Osteoblast (primary cell): ENCODE measurements at places on chromosomes 13 and 19. TPM values are rescaled to one million over a fixed set of nuclear protein-coding genes. Genes with fewer than 3 reads are reported as not detected.

The NLRP4 gene
- not detected in 2 replicates for total RNA-seq

The THSD1 gene
- total RNA-seq, result 14.1 and 18.3 TPM in 2 replicates

The CEACAM8 gene
- not detected in 2 replicates for total RNA-seq

The RAB4B gene
- total RNA-seq, result 8.0 and 13.8 TPM in 2 replicates

The GEMIN7 gene
- 8.3 and 14.8 TPM in 2 replicates for total RNA-seq

The ALDH16A1 gene
- 26.4 and 32.7 TPM in 2 replicates for total RNA-seq

The ZSCAN1 gene
- 0.36 TPM in 1 of 2 replicates, not detected in the other for total RNA-seq

The ING1 gene
- 9.1 and 10.5 TPM in 2 replicates for total RNA-seq

DNA sequence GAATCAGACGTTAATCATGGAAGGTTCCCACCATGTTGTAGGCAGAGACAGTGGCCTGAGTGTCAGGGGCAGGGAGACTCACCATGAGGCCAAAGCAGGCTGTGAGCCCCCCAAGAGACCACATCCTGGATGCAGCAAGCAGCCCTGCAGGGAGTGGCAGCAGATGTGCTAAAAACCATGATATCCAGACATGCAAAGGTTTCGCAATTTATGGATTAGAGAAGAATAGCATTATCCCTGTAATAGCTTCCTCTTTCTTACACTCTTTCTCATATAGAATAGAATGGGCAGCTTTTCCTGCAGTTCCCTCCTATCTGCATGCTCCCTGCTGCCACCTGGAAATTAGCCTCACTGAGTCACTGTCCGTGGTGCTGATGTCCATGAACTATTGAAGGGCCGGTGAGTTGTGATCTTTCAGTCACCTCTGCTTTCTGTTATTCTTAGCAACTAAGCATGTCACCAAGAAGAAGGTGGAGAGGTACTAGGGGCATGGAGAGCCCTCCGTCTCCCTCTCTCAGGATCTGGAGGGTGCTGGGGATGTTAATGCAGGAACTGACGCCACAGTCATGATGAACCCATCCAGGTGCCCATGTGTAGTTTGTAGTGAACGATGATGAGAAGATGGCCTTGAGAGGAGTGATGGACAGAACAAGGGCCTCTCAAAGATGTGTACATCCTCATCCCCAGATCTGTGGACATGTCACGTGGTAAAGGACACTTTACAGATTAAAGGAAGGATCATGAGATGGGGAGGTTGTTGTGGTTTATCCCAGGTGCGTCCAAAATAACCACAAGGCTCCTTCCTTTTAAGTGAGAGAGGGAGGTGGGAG lies 9.9 kb downstream of the CEACAM4 start:
- no peak for DNase-seq

- no peak for DNase-seq
Observed at GRCh38 chr19:57719424-57719823, 8.0 kb downstream of the ZNF671 start.

GRCh38 chr13:20430296-20430695 lies 95.4 kb downstream of the CRYL1 start:
- no peak for DNase-seq

DNA sequence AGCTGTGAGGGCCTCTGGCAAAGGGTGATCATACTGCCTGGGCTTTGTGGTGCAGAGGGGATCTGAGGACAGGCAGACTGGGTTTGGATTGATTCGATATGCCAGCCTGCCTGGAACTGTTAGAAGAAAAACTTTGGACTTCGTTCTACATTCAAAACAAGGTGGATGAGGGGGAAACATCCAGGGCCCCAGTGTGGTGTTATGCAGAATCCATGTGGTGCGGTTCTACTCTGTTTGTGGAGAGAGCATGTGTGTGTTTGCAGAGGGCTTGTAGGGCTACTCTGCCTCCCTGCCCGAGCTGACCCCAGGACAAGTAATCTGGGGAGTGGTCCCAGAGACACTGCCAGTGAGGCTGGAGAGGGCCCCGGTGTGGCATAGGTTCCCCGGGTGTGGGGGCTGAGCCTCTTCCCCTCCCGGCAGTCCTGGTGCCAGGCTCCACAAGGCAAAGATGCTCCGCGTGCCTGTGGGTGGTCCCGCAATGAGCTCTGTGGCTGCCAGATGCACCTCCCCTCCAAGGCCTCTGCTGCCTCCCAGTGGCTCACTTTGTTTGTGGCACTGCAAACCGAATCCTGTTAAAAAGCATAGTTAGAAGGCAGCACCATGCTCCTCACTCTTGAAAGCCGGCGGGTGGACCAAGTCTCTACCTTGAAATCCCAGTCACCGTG lies 22.3 kb upstream of the TFDP1 start:
- peak; percentile 98 for DNase-seq

DNA sequence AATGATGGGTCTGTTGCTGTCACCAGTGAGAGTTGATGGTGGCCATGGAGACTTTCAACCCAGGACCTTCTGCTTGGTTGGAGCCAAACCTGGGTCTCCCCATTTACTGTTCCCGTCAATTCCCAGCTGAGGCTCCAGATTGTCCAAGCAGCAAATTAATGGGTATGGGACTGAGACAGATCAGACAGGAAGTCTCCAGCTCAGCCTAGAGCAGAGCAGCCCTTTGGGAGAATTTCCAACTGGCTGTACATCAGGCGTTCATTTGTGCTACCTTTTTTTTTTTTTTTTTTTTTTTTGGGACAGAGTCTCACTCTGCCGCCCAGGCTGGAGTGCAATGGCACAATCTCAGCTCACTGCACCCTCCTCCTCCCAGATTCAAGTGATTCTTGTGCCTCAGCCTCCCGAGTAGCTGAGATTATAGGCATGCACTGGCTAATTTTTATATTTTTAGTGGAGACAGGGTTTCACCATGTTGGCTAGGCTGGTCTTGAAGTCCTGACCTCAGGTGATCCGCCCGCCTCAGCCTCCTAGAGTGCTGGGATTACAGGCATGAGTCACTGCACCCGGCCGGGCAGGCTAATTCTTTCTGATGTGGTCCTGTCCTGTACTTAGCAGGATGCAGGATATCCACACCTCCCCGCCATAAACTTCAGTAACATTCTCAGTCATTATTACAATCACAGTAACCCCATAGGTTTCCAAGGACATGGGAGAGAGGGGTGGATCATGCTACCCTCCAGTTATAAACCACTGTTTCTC lies 9.3 kb downstream of the MAP3K10 start:
- no peak for DNase-seq

DNA sequence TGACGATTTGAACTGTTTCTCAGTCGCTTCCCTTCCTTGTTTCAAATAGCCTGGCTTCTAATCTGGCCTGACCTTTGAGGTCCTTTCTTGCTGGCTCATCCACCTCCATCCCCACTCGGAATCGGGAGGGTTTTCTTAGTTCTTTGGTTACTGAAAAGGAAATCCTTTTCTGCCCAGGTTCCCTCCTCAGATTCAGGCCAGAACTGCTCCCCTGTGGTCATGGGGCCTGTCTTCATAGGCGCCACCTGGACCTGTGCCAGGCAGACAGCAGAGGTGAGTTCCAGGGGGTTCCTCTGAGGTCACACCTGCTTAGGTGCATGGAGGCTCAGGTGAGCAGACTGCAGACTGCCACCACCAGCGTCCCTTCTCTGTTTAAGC lies 62.4 kb downstream of the AKAP11 start:
- peak; percentile 39 for DNase-seq

- no peak for DNase-seq
Observed at GRCh38 chr13:108268466-108269112, 929 bp upstream of the TNFSF13B start.

GRCh38 chr13:43441464-43441863 lies 345.3 kb downstream of the ENOX1 start:
- no peak for DNase-seq

DNA sequence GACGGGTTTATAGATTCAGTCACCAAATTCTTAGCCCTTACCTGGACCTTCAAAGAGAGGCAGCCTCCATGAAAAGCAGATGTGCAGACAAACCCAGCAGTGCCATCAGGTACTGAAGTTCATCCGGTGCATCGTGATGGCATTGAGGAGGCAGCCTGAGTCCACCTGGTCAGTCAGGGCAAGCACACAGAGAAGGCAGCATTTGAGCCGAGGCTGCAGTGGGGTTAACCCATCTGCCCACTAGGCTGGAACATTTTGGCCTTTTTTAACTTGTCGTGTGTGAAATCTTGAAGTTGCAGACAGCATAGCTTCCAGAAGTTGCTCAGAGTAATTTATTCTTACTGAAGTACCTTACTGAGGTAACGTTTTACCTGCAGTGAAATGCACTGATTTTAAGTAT lies 4.9 kb downstream of the LMO7 start:
- no peak for DNase-seq

DNA sequence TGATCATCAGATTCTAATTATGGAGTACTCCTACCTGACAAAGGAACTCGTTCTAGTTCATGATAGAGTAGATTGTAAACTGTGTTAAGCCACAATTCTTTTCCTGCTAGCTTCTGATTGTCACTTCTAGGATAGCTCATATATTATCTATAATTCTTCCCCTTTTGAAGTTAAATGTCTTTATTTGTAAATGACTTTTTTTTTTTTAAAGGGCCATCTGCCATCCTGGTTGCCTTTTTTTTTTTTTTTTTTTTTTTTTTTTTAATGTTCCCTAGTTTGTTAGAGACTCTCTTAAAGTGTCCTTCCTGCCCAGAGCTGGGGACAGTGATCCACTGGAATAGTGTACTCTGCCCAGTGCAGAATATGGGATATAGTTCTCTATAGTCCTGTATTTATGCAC lies 4.3 kb downstream of the CHAMP1 start:
- DNase-seq, result no peak

GRCh38 chr13:49464621-49465325 lies 20.7 kb downstream of the SETDB2 start:
- no peak for DNase-seq

DNA sequence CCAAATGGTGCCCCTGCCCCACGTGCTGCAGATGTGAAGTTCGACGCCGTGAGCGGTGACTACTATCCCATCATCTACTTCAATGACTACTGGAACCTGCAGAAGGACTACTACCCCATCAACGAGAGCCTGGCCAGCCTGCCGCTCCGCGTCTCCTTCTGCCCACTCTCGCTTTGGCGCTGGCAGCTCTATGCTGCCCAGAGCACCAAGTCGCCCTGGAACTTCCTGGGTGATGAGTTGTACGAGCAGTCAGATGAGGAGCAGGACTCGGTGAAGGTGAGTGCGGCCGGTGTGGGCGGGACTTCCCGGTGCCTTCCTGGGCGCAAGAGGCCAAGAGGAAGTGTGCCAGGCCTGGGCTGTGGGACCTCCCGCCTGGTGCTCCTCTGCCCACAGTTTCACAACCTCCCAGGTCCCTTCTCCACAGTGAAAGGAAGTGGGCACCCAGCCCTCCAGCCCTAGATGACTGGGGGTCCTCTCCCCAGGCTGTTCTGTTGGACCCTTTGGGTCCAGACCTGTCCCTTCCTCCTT lies 14.1 kb upstream of the RELB start:
- peak; percentile 62 for DNase-seq

DNA sequence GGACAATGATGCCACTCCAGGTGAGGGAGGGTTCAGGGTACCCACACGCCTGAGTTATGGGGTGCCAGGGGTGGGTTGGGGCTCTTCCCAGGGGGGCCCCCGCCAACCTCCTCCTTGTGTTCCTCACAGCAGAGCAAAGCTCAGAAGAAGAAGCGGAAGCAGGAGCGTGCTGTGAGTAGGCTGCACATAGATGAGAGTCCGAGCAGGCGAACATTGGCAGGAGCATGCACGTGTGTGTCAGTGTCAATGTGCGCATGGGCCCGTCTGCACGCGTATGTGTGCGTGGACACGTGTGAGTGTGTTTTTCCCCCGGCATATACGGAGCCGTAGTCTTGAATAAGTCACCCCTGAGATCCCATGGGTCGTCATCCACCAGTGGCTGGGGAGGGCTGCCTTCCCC lies 12.4 kb upstream of the USE1 start:
- peak; percentile 50 for DNase-seq

- DNase-seq, result no peak
Observed at GRCh38 chr19:50531171-50531612, 17.5 kb upstream of the ASPDH start.

- DNase-seq, result peak; percentile 90
Observed at GRCh38 chr19:13817615-13818371, 22.6 kb downstream of the ZSWIM4 start.

GRCh38 chr19:45368737-45369340 lies 1.5 kb downstream of the ERCC2 start:
- peak; percentile 64 for DNase-seq

DNA sequence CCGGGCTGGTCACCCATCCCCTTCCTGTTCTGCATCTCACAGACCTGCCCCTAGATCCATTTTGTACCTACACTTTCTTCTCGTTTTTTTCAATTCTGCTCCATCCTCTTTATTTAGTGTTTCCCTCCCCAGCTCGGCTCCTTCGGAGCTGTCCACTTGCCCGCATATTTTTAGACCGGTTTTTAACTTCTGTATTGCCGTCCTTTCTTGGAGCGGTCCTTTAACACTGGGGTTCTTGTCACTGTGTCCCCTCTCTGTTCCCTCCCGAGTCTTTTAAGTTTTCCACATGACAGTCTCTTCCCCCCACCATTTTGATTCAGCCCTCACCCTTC lies 1.7 kb downstream of the ARHGAP35 start:
- DNase-seq, result peak; percentile 71

GRCh38 chr13:113916330-113916815 lies 52.5 kb upstream of the GAS6 start:
- DNase-seq, result no peak

- no peak for DNase-seq
Observed at GRCh38 chr13:110317093-110317492, 10.0 kb downstream of the COL4A2 start.
